ENCODE measurements at places on chromosomes 6 and 20. TPM values are rescaled to one million over a fixed set of nuclear protein-coding genes. Genes with fewer than 3 reads are reported as not detected.

Gene CALHM4
- not detected for total RNA-seq

GRCh38 chr6:163083141-163083540, 331.4 kb upstream of the QKI start:
- H3K4me1 ChIP-seq: no peaks in the 10 kb centered on the region
- no peak overlapping the region for H3K4me3 ChIP-seq
- DNase-seq: no peak
- no peak overlapping the region for H3K27ac ChIP-seq

Gene HLA-DMB
- total RNA-seq: 0.75 TPM

Gene BMP2
- 0.12 TPM for total RNA-seq

DNA sequence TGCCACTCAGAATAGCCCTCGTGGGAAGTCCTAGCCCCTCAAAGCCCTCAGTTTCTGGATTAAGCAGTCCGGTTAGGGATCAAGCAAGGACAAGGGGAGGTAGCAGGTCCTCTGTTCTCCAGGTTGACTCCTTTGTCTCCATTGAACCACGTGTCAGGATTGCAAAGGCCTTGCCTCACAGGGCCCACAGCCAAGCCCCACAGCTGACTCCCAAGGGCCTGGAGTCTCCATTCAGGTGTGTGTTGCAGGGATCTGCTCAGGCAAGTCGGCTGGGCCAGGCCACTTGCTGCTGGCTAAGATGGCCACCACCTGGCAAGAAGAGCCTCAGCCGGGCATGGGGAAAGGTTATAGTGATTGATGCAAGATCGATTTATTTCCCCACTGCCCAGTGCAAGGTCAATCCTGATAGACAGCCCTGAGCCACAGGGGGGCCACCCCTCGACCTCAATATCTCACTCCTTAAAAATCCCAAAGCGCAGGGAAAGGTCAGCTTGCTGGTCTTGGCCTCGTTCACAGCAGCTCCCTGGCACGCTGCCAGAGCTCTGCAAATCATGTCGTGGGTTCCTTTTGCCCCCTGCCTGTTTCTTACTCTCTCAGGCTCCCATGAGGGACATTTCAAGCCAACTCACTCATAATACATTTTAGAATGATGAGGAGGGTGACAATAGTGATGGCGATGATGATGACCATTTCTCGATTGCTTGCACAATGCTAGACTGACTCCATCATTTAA, 75.9 kb downstream of the EDN3 start:
- H3K27me3 ChIP-seq: peaks cover 10% of the 10 kb centered on the region
- no peak overlapping the region for H3K27ac ChIP-seq
- H3K36me3 ChIP-seq: no peaks in the 10 kb centered on the region
- peaks cover 5% of the 10 kb centered on the region for H3K4me1 ChIP-seq
- no peak for DNase-seq

- no peaks in the 10 kb centered on the region for H3K27me3 ChIP-seq
- H3K4me3 ChIP-seq: no peak overlapping the region
- no peak for DNase-seq
- no peaks in the 10 kb centered on the region for H3K4me1 ChIP-seq
- H3K27ac ChIP-seq: no peak overlapping the region
These were observed 111.1 kb downstream of the BTBD3 start for GRCh38 chr20:12028771-12029170.

Gene RFX6
- total RNA-seq: not detected

Gene NOTCH4
- 0.37 TPM for total RNA-seq

GRCh38 chr20:50586531-50587232, 76.5 kb downstream of the PTPN1 start:
- H3K4me1 ChIP-seq: no peaks in the 10 kb centered on the region
- H3K27ac ChIP-seq: no peak overlapping the region
- H3K36me3 ChIP-seq: peaks cover 36% of the 10 kb centered on the region

GRCh38 chr6:139858429-139858828, 484.0 kb upstream of the CITED2 start:
- H3K4me3 ChIP-seq: no peak overlapping the region
- no peak overlapping the region for H3K27ac ChIP-seq
- H3K27me3 ChIP-seq: peaks cover 13% of the 10 kb centered on the region
- no peaks in the 10 kb centered on the region for H3K4me1 ChIP-seq
- no peaks in the 10 kb centered on the region for H3K36me3 ChIP-seq

DNA sequence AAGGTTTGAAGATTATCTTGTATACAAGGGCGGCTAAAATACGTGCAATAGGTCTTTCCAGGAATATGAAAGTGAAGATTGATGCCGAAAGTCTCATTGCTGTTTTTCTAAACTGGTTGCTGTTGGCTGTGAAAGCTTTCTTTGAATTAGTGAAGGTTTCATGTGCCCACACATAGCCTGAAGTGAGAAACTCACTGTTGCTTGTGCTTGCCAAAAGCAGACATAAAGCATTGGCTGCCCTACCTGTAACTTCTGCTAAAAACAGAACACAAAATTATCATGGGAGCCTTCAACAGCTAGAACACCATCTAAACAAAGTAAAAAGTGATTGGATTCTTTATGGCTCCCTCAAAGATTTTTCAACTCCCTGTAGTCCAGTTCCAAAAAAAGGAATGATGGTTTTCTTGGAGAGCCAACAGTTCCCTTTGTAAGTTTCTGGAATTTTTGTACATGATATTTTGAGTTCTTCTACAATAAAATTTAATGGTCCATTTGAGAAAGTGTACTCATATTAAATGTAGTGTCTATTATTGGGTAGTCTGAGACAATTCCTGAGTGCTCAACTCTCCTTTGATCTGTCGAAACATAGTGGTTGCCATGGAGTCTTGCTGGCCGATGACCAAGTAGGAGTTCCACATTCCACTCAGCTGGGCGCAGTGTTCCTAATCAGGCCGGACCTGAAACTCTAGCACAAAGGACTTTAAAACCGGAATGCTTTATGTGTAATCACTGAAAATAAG, 68.5 kb downstream of the PLEKHG1 start:
- H3K4me3 ChIP-seq: no peak overlapping the region
- peaks cover 4% of the 10 kb centered on the region for H3K27me3 ChIP-seq
- no peak overlapping the region for H3K27ac ChIP-seq
- no peak for DNase-seq
- no peaks in the 10 kb centered on the region for H3K4me1 ChIP-seq

- peaks cover 16% of the 10 kb centered on the region for H3K36me3 ChIP-seq
- H3K27me3 ChIP-seq: no peaks in the 10 kb centered on the region
- H3K4me1 ChIP-seq: peaks cover 3% of the 10 kb centered on the region
- DNase-seq: peak; percentile 69
These were observed 8.9 kb upstream of the COL20A1 start for GRCh38 chr20:63284083-63284440.

Gene ABHD16B
- not detected for total RNA-seq

Gene CFB
- total RNA-seq: not detected

DNA sequence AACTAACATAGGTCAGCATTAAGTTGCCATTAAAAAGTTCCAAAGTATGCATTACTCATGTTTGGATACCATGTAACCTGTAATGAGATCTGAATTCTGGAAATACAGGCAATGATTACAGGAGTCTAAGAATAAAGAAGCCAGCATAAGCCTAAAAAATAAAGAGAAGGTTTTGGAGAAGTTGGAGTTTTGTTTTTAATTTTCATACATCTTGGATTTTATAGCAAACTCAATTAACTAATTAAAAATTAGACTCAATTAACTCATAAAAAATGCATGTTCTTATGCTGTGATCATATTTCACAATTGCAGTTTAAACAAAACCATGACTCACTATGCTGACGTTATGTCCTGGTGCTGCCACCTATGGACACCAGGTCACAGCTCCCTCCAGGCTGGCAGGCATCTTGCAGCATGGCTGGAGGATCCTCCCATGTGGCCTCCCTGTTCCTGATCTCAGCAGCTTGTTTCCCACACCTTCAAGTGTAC, 648.8 kb upstream of the AGPAT4 start:
- no peaks in the 10 kb centered on the region for H3K4me1 ChIP-seq
- DNase-seq: peak; percentile 60
- no peaks in the 10 kb centered on the region for H3K27me3 ChIP-seq
- no peak overlapping the region for H3K27ac ChIP-seq
- no peak overlapping the region for H3K4me3 ChIP-seq

Gene CST2
- total RNA-seq: not detected

Gene THEMIS
- 14.3 TPM for total RNA-seq

- H3K27me3 ChIP-seq: peaks cover 24% of the 10 kb centered on the region
- no peak overlapping the region for H3K4me3 ChIP-seq
- DNase-seq: no peak
These were observed 103.1 kb upstream of the SPACA1 start for GRCh38 chr6:87944541-87944954.

DNA sequence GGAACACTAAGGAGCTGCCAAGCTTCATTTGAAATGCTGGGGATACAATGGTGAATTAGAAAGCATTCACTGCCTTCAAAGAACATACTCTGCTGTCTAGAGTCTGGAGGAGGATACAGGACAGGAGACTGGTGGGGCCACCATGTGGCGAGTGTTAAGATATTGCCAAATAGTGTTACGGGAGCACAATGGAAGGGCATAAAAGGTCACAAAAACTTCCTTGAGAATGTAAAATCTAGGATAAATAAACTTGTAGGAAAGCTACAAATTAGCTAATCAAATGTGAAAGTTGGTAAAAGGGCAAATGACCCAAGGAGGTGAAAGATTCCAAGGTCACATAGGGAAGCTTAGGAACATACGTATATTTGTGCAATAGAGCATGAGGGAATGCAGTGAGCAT, 271.7 kb downstream of the RFPL4B start:
- no peak overlapping the region for H3K27ac ChIP-seq
- no peaks in the 10 kb centered on the region for H3K36me3 ChIP-seq

GRCh38 chr6:8651998-8652397, 216.7 kb upstream of the SLC35B3 start:
- H3K4me3 ChIP-seq: no peak overlapping the region
- H3K27me3 ChIP-seq: no peaks in the 10 kb centered on the region
- H3K4me1 ChIP-seq: no peaks in the 10 kb centered on the region
- DNase-seq: no peak
- H3K36me3 ChIP-seq: no peaks in the 10 kb centered on the region
- H3K27ac ChIP-seq: no peak overlapping the region

DNA sequence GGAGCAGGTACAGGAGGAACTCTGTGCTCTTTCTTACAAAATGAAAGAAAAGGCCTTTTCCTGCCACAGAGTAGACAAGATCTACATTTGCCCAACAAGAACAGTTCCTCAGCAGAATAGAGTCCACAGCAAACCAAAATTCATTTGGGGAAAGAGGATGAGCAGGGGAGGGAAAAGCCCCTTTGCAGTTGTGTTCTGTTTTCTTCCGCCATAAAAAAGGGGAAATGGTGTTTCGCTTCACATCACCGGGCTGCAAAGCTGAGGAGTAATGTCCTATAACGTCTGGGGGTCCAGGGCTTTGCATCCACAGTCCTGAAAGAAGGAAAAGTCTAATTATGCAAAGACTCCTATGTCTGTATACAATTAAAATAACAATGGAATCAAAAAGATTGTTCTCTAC, at the start of gene GPR31:
Gene GPR31, minus strand, starts transcription at position 118 of the 400 bp plus-strand sequence. CDS start 149 bp downstream, outside the sequence.
- H3K4me1 ChIP-seq: peaks cover 2% of the 10 kb centered on the region
- H3K27ac ChIP-seq: no peak within 1 kb of the TSS
- H3K36me3 ChIP-seq: no peaks in the 10 kb centered on the region
- H3K4me3 ChIP-seq: no peak within 1 kb of the TSS
- DNase-seq: no peak

DNA sequence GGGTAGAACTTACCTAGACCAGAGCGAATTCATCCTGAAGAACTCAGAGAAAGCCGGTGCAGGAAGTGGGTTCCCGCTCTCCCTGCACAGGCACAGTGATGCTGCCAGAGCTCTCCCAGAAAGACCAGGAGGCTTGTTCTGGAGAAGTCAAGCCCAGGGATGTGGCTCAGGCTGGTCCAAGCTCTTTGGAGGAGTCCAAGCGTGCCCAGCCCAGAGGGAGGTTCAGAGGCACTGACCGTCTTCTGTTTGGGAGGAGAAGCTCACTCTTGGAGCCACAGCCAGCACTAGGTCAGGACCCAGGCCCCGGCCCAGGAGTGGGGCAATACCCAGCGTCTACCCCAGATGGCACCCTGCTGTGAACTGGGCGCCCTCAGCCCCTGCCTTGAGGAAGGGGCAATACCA, 1.5 kb upstream of the PMEPA1 start:
- H3K4me3 ChIP-seq: no peak overlapping the region
- no peak overlapping the region for H3K27ac ChIP-seq

Gene HSP90AB1
- total RNA-seq: 2,450 TPM

- no peak for DNase-seq
- H3K4me3 ChIP-seq: no peak overlapping the region
- H3K36me3 ChIP-seq: no peaks in the 10 kb centered on the region
- no peak overlapping the region for H3K27ac ChIP-seq
These were observed 68.4 kb upstream of the RBM24 start for GRCh38 chr6:17212546-17213371.

DNA sequence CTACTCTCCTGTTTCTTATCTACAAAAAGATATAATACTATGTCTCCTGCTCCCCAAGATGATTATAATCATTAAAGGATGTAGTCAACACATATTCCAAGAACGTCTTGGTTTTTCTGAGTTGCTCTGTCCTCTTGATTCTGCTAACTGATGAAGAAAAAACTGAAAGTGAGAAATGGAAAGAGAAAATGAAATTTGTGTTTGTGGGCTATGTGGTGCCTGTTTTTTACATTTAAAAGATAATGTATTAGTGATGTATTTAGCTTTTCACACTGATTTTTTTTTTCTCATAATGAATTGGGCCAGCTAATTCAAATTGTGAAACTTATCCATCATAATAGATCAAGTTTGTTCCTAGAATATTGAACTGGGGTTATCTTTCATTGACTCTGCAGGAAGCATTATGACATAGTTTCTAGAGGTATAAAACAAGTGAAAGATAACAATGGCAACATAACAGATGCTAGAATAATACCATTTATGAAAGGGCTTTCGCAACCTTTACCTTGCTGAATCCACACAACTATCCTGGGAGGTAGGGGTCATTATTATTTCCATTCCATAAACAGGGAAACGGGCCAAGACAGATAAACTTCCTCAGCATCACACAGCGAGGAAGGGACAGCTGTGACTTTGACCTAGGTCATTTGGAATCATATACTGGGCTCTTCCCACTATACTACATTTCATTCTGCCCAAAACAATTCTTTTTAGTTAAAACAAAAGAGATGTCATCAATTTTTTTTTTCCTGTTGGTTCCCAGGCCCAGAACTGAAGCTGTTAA, 336.7 kb downstream of the GJA1 start:
- peak; percentile 56 for DNase-seq
- H3K36me3 ChIP-seq: peaks cover 1% of the 10 kb centered on the region
- H3K4me1 ChIP-seq: peaks cover 21% of the 10 kb centered on the region
- H3K27ac ChIP-seq: peak overlapping the region; percentile 82
- peak overlapping the region; percentile 34 for H3K4me3 ChIP-seq

Gene LY6G6F
- total RNA-seq: not detected

GRCh38 chr6:19181211-19181610, 656.0 kb upstream of the ID4 start:
- H3K4me1 ChIP-seq: no peaks in the 10 kb centered on the region
- DNase-seq: no peak
- no peaks in the 10 kb centered on the region for H3K36me3 ChIP-seq
- no peaks in the 10 kb centered on the region for H3K27me3 ChIP-seq

GRCh38 chr6:79672631-79673111, 41.5 kb downstream of the SH3BGRL2 start:
- H3K36me3 ChIP-seq: no peaks in the 10 kb centered on the region
- H3K4me1 ChIP-seq: peaks cover 15% of the 10 kb centered on the region
- peaks cover 2% of the 10 kb centered on the region for H3K27me3 ChIP-seq
- H3K27ac ChIP-seq: no peak overlapping the region

GRCh38 chr6:142906945-142907470, 38.0 kb downstream of the HIVEP2 start:
- H3K27ac ChIP-seq: peak overlapping the region; percentile 89
- peaks cover 24% of the 10 kb centered on the region for H3K36me3 ChIP-seq
- DNase-seq: peak; percentile 79
- peak overlapping the region; percentile 87 for H3K4me3 ChIP-seq
- H3K27me3 ChIP-seq: no peaks in the 10 kb centered on the region
- peaks cover 73% of the 10 kb centered on the region for H3K4me1 ChIP-seq
